ENCODE measurements at places on chromosomes 2 and 18. TPM values are rescaled to one million over a fixed set of nuclear protein-coding genes. Genes with fewer than 3 reads are reported as not detected.

LHCGR gene
- not detected for total RNA-seq

ESPNL gene
- total RNA-seq = not detected

DNA sequence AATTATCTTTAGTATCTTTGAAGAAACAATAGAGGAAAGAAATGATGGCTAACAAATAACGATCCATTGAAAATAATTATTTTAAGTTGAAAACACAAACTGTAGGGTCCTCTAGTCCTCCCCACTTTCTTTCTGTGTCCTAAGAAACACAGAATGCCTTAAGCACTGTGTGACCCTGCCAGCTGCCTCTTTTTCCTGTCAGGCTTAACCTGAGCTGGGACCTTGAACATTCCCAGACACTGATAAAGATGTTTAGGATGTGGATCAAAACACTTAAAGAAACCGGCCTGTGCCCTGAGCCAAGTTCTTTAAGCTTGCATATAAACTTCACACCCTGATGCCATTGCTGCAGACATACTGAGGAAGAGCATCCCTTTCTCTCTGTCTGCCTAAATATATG lies 755.4 kb upstream of the VRK2 start:
- no peak overlapping the region for H3K4me3 ChIP-seq
- no peaks in the 10 kb centered on the region for H3K4me1 ChIP-seq
- no peaks in the 10 kb centered on the region for H3K36me3 ChIP-seq
- no peaks in the 10 kb centered on the region for H3K27me3 ChIP-seq
- no peak for DNase-seq
- H3K27ac ChIP-seq = no peak overlapping the region

GRCh38 chr2:117086174-117086942 lies 728.1 kb upstream of the DDX18 start:
- no peak overlapping the region for H3K27ac ChIP-seq
- DNase-seq = no peak
- no peaks in the 10 kb centered on the region for H3K4me1 ChIP-seq
- no peaks in the 10 kb centered on the region for H3K36me3 ChIP-seq
- no peak overlapping the region for H3K4me3 ChIP-seq
- no peaks in the 10 kb centered on the region for H3K27me3 ChIP-seq

DNA sequence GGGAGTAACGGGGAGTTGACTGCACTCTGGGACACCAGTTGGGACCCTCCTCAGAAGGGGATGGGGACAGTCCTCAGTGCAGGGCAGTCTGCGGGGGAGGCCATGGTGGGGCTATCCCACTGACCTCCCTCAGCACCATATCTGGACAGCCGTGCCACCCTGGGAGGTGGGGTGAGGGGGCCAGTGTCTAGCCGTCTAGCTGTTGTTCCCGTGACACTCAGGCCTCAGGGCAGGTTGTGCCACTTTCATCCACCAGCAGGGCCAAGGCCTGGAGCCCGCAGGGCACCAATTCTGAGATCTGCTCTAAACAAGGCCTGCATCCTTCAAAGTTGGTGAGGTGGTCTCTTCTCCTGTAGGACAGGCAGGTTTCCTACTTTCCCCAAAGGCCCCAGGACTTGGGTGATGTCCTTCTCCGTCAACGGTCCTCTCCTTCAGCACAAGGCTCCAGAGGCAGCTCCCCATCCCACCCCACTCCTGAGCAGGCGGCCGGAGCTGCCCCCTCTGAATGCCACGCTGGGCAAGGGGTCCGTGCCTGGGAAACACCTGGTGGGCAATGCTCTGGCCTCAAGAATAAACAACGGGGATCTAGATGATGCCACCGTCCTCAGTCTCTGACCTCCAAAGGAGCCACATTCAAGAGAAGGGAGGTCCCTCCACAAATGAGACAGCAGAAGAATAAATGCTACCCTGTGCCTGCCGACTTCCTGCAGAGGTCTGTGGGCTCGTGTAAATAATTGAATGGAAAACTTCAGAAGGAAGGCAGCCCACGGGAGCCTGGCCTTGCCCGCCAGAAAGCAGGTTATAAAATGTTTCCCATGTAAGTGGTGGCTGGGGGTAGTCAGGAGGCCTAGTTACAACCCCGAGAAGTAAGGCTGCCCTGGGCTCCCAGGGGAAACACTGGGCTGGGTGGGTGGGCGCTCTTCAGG lies 42.8 kb upstream of the PTMA start:
- peak overlapping the region; percentile 50 for H3K4me3 ChIP-seq
- peak overlapping the region; percentile 99 for H3K27ac ChIP-seq
- DNase-seq = no peak
- H3K36me3 ChIP-seq = no peaks in the 10 kb centered on the region
- peaks cover 27% of the 10 kb centered on the region for H3K4me1 ChIP-seq

DNA sequence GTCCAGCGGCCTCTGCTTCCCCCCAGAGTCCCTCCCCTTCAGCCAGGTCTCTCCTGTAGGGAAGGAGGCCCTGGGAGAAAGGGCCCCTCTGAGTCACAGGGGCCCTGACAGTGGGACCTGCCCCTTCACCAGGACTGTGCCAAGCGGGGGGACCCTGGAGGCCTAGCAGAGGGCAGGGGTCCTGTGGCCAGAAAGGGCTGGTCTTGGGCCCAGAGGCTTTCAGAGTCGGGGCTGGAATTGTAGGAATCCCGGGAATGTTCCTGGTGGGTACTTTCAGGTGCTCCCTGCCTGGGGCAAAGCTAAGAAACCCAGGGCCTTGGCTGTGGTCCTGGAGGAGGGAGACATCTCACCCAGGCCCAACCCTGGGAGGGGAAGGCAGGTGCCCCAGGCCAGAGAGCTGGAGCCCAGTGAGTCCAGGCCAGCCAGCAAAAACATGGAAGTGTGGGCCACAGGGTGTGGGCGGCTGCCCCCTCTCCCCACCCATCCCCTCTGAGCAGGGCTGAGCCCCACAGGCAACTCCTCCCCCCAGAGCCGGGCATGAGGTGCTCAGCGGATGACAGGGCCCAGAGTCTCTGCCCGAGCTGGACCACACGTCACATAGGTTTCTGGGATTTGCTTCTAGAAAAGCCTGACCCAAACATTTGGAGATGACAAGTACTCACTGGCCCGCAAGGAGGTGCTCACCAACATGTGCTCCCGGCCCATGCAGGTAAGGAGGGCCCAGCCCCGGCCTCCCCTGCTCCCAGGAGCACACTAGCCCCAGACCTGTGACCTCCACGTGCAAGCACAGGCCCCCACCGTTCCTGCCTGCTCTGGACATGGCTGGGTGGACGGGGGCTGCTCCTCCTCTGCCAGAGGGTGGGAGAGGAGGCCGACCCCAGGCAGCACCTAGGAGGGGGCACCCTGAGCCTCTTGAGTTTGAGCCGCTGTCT lies 48.2 kb upstream of the ALPP start:
- no peaks in the 10 kb centered on the region for H3K36me3 ChIP-seq
- no peaks in the 10 kb centered on the region for H3K27me3 ChIP-seq
- H3K4me3 ChIP-seq = no peak overlapping the region
- DNase-seq = no peak
- no peaks in the 10 kb centered on the region for H3K4me1 ChIP-seq

- H3K36me3 ChIP-seq = no peaks in the 10 kb centered on the region
- peaks cover 16% of the 10 kb centered on the region for H3K4me1 ChIP-seq
- H3K27ac ChIP-seq = no peak overlapping the region
- H3K27me3 ChIP-seq = no peaks in the 10 kb centered on the region
- DNase-seq = no peak
Measured at GRCh38 chr2:158507141-158507540, 50.4 kb downstream of the PKP4 start.
